ENCODE measurements at places on chromosomes 3 and 15.

DNA sequence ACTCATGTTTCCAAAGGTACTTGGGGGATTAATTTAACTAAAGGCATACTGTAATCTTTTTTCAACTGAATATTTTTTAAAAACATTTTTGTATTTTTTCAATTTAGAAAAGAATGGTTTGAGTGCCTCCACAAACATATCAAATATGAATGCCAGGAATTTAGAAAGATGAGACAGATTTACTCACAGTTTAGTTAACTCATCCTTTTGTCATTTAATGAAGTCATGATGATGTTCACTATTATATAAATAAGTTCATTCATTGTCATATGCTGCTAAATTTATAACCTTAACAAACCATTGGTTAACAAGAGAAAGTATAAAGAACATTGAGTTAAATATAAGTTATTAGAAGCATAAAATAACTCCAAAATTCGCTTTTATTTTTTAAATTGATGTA, 50.0 kb downstream of the FGF7 start:
- no peak for DNase-seq

- no peak for DNase-seq
These were observed 2.9 kb downstream of the NRROS start for GRCh38 chr3:196642434-196642833.

DNA sequence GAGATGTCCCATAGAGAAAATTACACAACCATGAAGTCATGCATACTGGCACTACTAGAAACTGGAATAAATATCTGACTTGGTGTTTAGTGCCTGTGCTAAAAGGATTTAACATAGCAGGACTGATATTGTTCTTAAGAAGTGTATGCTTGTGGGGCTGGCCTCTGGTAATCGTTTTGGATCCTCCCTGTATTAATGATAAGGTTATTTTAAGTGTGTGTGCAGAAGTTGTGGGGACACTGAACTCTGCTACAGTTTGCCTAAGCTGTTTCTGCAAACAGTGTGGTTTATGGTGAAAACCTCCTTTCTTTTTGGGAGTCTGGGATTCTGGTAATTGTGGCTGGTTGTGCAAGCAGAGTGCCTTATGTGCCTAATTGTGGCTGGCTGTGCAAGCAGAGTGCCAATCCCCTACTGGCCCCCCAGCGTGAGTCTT, 120.8 kb downstream of the CLASP2 start:
- DNase-seq, result no peak

DNA sequence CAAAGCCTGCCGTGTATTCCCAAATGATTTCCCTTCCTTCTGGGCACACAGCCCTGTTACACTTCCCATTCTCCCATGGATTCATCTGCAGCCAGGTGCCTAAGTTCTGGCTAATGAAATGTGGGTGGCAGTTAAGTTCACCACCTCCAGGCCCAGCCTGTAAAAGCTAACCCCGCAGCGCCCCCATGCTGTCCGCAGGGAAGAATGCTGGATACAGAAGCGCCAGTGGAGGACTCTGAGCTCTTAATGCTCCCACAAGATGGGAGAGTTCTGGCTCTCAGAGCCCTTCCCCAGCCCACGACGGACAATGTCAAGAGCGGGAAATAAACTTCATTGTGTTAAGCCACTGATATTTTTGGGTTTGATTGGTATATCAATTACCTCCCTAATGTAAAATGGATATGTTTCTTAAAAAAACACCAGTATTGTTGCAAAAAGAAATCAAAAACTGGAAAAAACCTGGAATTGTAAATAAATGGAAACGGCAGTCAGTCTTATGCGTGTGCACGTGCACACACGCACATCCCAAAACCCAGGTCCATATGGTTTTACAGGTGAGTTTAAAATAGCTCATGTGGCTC, 37.7 kb upstream of the FGD5 start:
- peak; percentile 60 for DNase-seq

Data from left lung (tissue), 14 donors.